ENCODE measurements at places on chromosomes 1 and 21.

GRCh38 chr1:147785794-147786506 is 25.5 kb upstream of the GJA5 start:
- DNase-seq, result no peak

DNA sequence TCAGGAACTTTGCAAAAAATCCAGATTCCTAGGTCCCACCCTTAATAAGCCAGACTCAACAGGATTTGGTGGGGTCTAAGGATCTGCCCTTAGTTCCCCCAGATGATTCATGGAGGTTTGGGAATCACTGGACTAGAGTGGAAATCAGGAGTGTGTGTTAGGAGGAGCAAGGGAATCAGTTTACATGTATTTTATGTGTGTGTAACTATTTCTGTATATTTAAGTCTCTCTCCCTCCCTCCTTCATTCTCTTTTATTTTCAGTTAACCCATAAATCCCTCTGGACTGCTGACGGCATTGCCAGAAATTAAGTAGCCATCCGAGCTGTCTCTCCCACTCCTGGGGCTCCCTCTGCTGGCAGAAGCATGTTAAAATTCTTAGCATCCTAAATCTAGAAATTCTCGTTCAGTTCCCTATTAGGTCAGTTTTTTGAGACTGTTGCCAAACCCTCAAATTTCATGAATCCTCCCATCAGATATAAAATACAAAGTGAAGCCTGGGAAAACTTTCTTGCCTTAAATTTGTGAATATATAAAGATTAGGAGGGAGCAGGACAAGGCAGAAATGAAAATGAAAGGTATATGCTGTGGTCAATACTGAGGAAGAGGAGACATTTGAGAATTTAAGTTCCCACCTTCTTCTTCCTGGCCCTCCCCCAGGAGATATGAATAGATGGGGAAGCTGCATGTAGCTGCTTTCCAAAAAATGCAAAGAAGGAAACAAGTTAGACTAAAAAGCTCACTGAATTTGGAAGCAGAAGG is 11.7 kb upstream of the HSD11B1 start:
- DNase-seq, result peak; percentile 40

DNA sequence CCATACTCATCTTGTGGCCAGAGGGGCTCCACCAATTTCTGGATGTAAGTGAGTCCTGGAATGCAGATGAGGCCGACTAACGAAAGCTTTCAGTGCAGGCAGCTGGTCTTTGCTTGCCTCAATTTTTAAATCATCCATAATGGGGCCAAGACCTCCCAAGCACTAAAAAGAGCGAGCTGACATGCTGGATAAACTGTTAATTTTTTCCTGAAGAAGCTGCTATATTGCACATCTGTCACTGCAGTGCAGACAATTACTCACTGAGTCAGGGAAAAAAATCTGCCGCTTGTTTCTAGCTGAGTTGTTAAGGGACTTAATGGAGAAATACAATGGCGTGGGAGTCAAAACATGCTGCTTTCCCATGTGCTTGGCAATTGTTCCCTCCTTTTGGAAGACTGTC is 205.5 kb downstream of the GPATCH2 start:
- no peak for DNase-seq

GRCh38 chr1:15584489-15585363 is at the start of gene AGMAT:
AGMAT (minus strand) TSS chr1:15585051; CDS start chr1:15584967, 84 bp downstream.
- DNase-seq, result no peak

- DNase-seq, result no peak
Observed at GRCh38 chr1:221148660-221149059, 269.4 kb downstream of the HLX start.

DNA sequence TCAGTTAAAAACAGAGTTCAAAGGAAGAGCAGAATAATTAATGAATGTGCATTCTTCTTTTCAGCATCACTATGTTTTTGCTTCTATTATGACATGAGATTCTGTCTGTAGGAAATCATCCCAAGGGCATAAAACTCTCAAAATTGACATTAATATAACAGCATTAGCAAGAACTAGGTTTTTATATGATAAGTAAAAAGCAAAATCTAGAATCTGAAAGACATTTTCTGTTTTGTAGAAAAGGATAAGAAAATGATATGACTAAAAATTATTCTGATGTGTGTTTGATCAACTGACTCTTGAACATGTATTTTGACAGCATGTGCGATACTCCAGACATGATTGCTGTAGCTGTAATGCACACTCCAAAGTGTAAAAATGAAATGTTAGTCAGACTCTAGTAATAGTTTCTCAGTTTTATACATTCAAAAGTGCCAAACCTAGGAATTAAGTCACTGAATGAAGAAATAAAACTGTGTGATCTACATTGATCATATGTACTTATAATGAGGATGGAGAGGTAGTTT is 197.3 kb downstream of the NCAM2 start:
- no peak for DNase-seq

DNA sequence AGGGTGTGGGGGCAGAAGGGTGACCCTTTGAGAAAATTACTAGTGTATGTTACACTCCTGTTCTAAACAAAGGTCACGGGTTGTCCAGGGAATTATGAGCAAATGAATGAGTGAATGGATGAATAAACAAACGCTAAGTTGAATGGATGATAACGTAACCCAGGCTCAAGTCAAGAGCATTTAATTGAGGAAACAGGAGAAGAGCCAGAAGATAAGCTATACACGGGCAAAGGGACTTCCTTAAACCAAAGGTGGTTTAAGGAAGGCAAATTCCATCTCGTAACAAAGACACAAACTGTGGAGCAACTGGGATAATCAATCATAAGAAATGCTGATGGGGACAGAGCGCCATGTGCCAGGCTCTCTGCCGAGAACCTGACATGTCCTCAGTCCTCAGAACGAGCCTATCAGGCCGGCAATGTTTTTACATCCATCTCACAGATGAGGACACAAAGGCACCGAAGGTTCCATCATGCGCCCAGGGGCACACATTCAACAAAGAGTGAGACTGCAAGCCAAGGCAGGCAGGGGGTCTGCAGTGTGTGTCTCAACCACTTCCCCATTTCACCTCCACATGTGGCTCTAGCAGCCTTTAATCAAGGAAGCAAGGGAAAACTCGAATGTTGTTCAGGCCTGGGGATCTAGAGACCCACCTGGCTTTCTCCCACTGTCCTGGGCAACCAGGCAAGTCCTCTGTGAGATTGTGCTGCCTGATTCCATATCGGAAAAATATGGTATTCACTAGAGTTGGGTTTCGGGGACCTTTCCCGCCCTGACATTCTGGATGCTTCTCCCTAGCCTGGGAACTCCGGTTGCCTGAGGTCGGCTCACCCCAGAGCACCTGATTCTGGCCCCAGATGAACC is 126.8 kb upstream of the EDN2 start:
- no peak for DNase-seq

DNA sequence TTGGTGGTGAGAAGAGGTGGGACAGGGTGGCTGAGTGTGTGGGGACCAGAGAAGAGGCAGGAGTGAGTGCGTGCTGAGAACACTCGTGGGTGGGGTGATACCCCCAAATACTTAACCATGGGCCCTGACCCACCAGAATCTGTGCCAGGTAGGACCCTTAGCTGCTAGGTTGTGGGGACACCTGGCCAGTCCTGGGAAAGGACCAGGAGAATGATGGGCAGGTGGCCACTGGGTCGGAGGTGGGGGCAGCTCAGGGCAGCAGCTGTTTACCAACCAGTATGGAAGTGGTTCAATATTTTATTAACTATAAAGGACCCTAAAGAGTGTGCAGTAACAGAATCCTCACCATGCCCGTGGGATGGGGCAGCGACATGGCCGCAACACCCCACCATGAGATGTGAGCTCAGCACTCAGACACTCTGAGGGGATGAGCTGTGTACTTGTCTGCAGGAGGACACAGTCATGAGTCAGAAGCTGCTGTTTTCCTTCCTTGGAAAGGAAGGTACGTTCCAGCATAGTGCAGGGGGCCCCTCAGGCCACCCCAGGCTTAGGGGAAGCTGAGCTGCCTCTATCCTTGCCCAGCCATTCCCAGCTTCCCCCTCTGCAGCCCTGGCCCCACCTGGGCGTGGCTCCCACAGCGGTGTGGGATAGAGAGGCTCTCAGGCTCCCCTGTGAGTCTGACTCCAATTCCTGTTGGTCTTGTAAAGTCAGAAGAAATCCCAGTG is 25.4 kb downstream of the TEX35 start:
- DNase-seq, result peak; percentile 25

DNA sequence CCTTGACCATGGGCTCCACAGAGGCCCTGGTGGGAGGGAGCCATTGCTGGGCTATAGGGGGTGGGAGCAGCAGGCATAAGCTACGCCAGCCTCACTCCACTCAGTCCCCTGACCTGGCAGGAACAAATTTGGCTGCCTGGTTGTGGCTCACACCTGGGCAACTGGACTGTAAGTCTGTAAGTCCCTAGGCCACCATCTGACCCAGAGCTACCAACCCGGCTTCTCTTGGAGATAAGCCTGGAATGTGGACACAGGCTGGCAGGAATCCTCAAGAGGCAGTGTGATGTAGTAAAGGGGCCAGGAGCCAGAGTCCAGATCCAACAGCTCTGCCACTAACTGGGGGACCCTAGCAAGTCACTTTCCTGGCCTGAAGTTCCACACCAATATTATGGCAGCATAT is 11.4 kb downstream of the NCF2 start:
- DNase-seq, result no peak

- DNase-seq, result no peak
Observed at GRCh38 chr1:214391873-214392645, 111.1 kb downstream of the SMYD2 start.

DNA sequence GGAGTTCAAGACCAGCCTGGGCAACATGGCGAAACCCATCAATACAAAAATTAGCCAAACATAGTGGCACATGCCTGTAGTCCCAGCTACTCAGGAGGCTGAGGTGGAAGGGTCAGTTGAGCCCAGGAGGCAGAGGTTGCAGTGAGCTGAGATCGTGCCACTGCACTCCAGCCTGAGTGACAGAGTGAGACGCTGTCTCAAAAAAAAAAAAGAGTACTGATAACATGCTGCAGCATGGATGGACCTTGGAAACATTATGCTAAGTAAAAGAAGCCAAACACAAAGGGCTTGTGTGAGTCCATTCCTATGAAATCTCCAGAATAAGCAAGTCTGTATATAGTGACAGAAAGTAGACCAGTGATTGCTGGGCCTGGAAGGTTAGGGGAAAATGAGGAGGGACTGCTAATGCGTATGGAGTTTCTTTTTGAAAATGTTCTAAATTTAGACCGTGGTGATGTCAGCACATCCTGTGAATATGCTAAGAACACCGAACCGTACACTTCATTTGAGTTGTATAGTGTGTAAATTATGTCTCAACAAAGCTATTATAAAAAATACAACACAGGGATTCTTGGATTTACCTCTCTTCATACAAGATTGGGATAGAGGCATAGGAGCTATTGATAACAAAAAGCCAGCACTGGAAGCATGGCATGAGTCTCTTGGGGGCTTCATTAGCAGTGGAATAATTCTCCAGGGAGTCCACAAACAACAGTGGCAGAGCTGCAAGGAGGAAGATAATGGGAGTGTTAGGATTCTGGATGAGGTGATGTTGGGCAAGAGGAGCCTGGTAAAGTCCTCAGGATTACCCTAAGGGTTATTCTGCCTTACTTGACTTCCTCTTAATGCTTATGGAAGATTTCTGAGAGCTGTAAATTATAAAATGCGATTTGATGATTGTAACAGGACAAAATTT is 73.5 kb downstream of the TTC3 start:
- DNase-seq, result no peak

- no peak for DNase-seq
Observed at GRCh38 chr1:158155673-158156072, 25.0 kb upstream of the CD1D start.

DNA sequence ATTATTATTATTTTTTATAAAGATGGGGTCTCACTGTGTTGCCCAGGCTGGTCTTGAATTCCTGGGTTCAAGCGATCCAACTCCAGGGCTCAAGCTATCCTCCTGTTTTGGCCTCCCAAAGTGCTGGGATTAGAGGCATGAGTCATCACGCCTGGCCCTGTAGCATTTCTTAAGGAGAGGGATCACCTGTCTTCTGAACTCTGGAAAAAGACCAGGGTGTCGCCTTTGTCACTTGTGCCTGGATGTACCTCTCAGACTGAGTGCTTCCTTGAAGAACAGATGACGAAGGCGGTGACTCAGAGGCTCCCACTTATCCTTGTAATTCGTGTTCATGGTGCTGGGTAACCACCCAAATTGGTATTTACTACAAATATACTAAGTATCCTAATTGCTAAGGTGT is 2.4 kb upstream of the CGN start:
- DNase-seq, result no peak
